Left renal cortex interstitium (tissue), 4 donors: ENCODE measurements at places on chromosomes 16 and 17.

GRCh38 chr16:1637526-1637925 is 25.4 kb downstream of the CRAMP1 start:
- no peak for DNase-seq

DNA sequence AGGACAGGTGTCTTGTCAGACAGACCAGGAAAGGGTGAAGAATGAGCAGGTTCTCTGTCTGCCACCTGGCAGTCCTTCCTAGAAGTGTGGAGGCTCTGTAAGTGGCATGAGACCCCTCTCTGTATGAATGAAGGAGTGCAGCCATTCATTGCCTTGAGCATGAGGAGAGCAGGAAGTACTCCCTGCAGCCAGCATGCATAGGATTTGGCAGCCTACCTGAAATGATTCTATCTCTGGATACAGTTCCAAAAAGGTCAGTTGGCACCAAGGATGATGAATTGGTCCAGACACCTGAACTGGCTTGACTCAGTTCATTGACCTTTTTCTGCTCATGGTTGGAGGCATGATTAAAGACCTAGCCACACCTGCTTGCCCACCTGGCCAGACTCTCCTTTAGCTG is 163.0 kb downstream of the PRKCB start:
- DNase-seq = no peak

GRCh38 chr16:58814348-58814801 is 80.3 kb upstream of the GOT2 start:
- DNase-seq = no peak

DNA sequence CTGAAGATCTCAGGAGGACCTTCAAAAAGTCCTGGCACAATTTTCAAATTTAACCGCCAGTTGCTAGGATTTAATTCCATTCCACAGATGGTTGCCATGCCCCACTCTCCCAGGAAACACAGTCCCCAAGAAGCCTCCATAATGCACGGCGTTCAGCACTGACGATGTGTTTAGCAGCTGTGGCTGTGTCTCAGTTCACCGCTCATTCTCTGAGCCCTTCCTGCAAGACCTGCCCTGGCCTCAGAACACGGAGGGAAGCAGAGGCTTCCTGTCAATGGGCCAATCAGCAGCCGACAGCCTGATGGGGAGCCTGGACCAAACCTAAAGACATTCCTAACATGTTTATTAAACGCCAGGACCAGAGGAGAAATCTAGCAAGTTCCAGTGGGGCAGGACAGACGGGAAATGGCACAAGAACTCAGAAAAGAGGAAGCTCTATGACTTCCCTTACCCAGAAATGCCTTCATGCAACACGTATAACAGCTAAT is 4.9 kb downstream of the MYLK3 start:
- no peak for DNase-seq

DNA sequence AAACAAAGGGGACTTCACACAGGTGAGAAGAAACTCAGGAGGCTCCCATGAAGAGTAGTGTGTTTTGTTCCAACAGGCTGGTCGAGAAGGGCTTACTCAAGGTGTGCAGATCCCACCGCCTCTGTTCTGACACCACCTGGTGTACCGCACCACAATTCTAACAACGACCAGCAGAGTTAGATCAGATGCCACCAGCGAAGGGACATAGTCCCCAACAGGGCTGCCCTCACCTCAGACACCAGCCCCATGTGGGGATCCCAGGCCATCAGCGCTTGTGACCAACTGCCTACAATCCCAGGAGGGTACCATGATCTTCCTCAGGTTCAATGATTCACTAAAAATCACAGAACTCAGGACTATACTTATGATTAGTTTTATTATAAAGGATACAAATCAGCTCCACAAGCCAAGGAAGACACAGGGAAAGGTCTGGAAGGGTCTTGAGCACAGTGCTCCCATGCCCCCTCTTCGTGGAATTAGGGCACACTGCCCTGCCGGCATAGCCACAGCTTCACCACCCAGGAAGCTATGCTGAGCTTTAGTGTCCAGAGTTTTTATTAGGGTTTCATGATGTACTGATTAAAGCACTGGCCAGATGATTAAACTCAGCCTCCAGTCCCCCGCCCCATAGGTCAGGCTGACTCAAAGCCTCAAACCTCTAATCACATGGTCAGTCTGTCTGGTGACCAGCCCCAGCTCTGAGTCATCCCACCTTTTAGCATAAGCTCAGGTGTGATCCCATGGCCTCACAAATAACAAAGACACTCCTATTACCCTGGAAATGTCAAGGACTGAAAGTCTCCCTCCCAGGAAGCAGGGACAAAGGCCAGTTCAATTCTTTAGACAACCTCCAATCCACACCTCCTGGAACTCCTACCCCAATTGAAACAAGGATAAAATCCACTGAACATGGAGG is 26.0 kb downstream of the TRIM25 start:
- no peak for DNase-seq

GRCh38 chr16:9139965-9140364 is 48.5 kb downstream of the HAPSTR1 start:
- no peak for DNase-seq
